8988T (cell line): ENCODE measurements at places on chromosomes 4 and X.

DNA sequence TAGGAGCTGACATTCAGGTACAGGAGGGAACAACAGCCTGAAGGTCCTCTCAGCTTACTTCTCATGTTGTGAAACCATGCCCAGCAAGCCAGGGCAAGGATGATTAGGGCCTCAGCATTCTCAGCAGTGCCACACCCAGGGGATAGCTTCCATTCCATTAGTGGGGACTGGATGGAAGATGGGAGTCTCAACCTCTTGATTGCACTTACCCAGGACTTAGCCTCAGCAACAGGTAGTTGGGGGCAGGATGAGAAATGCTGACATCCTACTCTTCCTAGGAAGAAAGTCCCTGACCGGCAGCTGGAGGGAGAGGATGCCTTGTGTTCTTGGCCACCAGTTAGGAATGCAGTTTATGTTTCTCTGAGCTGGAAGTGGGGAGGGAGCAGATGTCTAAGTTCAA lies 8.8 kb upstream of the BEX3 start:
- no peak for DNase-seq

- DNase-seq, result no peak
Measured at GRCh38 chr4:139330283-139330682, 28.0 kb upstream of the NDUFC1 start.

- no peak for DNase-seq
Measured at GRCh38 chr4:81449015-81449414, 22.7 kb downstream of the RASGEF1B start.

- no peak for DNase-seq
Measured at GRCh38 chrX:134780908-134781307, 122.6 kb upstream of the PLAC1 start.

- no peak for DNase-seq
Measured at GRCh38 chrX:79110731-79111130, 33.8 kb upstream of the GPR174 start.

GRCh38 chrX:131828482-131828881 lies 194.6 kb upstream of the STK26 start:
- no peak for DNase-seq

GRCh38 chrX:40237731-40238178 lies 140.0 kb upstream of the BCOR start:
- DNase-seq, result no peak

- DNase-seq, result no peak
Measured at GRCh38 chr4:173538909-173539445, 8.9 kb upstream of the HAND2 start.

GRCh38 chr4:18529482-18529881 lies 507.9 kb upstream of the LCORL start:
- DNase-seq, result no peak

GRCh38 chr4:30537456-30537855 lies 182.7 kb upstream of the PCDH7 start:
- DNase-seq, result no peak

DNA sequence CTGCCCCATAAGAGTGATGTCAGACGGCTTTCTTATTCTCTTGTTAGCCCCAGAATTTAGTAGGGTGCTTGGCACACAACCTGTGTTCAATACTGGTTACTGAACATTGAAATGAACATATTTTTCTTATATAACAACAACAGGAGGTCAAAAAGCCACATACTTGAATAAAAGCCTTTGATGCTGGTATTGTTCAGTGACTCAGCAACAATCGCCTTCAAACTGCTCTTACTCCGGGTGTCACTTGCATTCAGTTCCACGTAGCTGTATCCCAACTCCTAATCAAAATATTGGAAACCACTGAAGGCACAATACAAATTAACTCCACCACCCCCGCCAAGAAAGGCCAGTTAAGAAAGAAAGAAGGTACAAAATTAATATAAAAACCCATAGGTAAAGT lies 61.5 kb downstream of the RFC1 start:
- no peak for DNase-seq

GRCh38 chr4:55013431-55013955 lies 111.9 kb downstream of the KDR start:
- no peak for DNase-seq

DNA sequence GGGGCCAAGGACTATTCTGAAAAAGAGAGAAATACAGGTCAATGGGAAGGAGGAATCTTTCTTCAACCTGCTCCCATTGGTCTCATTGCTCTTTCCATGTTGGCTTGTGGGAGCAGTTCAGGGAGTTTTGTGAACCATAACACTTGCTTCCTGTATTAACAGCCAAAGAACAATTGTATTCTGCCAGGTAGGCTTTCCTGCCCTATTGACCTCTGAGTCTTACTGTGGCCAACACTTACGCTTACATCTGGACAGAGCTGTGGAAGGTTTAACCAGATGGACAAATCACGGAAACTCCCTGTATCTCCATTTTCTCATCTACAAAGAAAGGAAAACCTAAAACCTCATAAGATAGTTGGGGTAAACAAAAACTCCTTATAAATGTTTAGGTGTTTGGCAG lies 30.7 kb downstream of the MID1IP1 start:
- DNase-seq, result no peak

DNA sequence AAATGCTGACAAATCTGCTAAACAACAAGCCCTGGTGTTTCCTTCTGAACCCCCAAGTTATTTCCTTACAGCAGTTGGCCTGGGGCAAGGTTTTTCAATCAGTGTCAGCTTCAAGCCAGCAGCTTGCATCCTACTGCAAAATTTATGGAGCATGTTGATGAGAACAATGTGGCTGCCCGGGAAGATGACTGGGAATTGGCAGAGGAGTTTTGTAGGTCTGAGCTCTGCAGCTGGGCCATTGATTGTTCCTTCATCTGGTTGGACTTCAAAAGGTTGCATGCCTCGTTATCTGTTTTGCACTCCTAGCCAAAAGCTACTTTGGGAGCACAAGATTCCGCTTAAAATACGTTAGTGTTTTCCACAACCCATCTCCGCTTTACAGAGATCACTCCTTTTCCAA lies 1030.3 kb upstream of the LCORL start:
- no peak for DNase-seq

DNA sequence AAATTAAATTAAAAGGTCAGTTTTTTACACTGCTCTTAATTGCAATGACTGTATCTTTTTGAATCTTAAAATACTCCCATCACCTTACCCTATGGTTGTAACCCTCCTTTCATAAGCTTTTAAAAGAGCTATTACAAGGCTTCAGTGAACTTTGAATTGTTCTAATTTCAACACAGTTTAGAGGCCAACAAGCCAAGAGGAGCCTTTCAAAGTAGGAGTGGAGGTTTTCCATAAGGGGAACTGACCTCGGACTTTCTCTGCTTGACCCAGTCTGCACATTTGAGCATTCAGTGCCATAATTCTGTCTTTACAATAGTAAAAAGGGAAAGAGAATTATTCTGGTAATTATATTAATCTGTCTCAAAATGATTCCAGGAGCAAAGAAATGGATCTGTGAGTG lies 98.9 kb downstream of the PARM1 start:
- DNase-seq, result no peak

DNA sequence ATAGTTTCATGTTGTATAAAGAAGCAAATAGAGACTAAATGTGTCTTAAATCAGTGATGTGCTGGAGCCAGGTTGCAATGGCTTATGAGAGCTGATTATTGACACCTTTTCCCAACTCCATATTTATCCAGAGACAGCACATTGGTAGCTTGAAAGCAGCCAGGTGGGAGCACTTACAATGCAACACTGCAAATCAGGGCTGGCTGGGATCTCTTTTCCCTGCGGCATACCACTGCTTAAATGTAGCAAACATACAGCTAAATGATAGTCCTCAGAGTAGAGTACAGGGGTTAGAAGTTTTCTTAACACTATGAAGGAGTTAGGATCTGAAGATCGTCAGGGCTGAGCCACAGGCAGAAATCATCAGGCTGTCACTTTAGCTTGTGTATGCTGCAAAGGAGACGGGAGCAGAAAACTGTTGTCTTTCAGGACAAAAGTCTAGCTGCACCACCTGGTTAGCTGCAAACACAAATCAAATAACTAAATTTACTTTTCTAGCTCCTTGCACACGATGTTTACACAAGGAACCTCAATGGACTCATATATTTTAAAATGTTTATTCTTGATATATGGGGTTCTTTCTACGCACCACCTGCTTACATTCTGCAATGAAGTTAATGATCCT lies 527.3 kb downstream of the TLL1 start:
- DNase-seq, result no peak

DNA sequence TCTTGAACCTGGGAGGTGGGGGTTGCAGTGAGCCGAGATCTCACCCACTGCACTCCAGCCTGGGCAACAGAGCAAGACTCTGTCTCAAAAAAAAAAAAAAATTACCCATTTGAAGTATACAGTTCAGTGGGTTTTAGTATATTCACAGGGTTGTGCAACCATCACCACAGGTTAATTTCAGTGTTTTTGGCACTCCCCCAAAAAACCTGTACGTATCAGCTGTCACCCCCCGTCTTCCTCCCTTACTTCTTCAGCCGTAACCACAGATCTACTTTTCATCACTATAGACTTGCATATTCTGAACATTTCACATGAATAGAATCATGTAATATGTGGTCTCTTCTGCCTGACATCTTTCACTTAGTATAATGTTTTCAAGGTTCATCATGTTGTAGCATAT lies 11.7 kb upstream of the PTTG2 start:
- no peak for DNase-seq

- no peak for DNase-seq
Measured at GRCh38 chrX:10906866-10907265, 204.3 kb upstream of the HCCS start.

DNA sequence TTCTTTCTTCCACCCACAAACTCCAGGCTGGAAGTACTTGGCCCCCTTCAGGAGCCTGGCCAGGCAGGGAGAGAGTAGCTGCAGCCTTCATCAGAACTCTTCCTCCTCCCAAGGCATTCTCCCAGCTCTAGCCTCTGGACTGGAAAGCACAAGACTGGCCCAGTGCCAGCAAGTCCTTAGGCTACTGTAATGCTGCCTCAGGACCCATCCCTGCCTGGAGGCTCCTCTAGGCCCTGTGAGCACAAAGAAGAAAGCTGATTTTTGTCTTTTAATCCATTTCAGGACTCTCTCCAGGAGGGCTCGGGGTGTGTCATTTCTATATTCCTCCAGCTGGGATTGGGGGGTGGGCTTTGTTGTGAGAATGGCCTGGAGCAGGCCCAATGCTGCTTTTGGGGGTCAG lies 10.8 kb downstream of the AWAT2 start:
- DNase-seq, result no peak

GRCh38 chr4:161247831-161248230 lies 916.0 kb downstream of the FSTL5 start:
- no peak for DNase-seq

- no peak for DNase-seq
Measured at GRCh38 chr4:149108626-149109025, 666.4 kb upstream of the NR3C2 start.

- no peak for DNase-seq
Measured at GRCh38 chr4:44580231-44580630, 71.2 kb downstream of the YIPF7 start.

GRCh38 chr4:128244379-128244778 lies 43.2 kb downstream of the PGRMC2 start:
- no peak for DNase-seq

GRCh38 chr4:69649629-69650028 lies 3.4 kb downstream of the UGT2A1 start:
- no peak for DNase-seq

DNA sequence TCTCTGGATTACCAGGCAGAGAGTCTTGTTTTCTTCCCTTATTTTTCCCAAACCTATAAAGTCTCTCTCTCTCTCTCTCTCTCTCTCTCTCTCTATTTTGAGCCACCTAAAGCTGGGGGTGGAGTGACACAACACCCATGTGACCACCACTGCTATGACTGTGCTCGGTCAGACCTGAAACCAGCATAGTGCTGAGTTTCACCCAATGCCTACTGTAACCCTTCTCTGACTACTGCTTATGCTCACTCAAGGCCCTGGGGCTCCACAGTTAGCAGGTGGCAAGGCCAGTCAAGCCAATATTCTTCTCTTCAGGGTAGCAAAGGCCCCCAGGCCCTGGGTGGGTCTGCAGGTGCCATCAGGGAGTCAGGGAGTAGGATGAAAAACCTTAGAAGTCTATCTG lies 114.7 kb upstream of the ARMCX2 start:
- DNase-seq, result no peak

DNA sequence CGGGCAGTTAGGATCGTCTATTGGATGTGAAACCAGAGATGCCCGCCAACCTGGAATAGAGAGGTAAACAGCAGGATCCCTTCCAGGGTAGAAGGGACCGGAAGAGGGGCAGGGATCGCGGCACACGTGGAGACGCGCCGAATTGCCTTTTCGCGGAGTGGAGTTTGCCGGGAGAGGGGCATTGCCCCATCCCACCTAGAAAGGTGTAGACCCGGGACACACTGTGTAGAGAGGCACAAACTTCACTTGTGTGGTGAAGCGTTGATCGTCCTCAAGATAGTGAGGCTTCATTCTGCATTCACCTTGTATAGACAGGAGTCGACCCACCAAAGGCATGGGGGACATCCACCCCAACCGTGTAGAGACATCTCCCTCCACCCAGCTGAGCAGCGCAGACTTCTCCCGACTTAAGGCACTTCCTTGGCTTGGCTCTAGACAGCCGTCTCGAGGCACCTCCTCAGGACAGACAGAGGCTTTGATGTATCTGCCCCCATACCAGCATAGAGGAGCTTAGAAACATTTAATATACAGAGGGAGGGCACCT lies 410 bp downstream of the GNL3L start:
- no peak for DNase-seq

DNA sequence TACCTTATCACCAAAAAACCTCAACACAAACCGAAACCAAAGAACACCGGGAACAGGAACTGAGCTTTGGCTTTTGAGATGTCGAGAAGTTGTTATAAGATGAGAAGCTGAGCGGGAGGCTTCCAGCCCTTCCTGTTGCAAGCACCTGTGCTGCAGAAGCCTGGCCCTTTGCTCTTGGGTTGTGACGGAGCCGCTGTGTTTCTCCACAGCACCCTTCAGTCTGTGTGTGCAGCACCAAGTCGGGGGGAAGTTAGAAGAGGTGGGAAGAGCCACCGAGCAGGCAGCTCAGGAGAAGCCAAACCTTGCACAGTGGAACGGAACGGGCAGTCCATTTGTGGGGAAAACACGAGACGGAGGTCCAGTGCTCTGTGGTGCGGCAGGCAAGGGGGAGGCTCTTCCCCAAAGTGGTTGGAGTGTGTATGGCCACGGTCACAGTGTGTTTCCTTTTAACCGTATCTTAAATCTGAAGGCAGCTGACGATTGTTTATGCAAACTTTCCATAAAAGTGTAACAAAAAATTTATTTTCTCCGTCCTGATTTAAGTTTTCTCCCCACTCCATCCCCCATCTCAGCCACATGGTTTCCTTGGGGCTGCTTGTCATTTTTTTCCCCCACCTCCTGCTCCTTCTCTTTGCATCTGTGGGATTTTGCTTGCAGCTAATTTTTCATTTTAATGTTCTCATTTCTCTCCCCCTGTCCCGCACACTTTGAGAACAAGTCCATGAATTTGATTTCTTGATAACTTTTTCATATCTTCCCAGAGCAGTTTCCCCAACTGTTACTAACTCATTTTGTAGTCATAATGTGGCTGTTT lies 123.7 kb downstream of the STOX2 start:
- DNase-seq, result no peak
